ENCODE measurements at places on chromosomes 7 and 10.

DNA sequence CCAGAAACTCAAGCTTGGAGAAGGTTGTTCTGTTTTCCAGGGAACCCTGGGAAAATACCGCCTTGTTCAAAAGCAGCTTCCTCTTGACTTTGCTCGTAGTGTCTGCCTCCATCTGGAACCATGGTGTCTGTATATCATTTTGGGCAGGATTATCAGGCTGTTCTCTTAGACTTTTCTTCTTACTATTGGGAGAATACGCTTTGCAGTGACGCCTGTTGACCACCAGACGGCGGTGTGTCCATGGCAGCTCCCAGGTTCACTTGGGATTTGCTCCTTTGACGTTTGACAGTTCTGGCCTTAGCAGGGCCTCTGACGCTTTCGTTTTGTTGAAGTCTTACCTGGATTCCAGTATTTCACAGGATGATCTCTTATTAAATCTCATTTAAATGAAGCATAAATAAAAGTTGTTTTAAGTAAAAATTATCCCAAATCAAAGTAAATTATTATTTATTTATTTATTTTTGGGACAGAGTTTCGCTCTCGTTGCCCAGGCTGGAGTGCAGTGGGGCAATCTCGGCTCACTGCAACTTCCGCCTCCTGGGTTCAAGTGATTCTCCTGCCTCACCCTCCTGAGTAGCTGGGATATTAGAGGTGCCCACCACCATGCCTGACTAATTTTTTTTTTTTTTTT lies 41.8 kb upstream of the GJD4 start:
- DNase-seq = peak; percentile 53

DNA sequence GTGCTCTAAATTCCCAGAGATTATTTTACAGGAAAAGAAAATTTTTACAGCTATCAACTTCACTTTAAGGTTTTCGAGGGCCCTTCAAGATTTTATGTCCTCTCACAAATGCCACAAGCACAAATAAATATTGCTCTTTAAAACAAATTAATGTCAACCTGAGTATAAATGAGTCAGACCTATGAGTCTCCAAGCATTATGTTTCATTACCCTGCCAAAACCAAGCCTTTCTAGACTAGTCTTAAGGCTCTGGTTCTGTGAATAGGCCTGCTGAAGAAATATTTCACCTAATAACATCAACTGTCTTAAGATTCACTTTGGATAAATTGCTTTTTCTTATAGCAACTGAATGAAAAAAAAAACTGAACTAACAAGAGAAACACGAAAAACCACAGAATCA lies 153.0 kb downstream of the PDE1C start:
- DNase-seq = no peak

- DNase-seq = no peak
Measured at GRCh38 chr7:27097686-27098577, 2.1 kb upstream of the HOXA1 start.

GRCh38 chr7:101465576-101466196 lies 103.0 kb downstream of the COL26A1 start:
- DNase-seq = no peak

DNA sequence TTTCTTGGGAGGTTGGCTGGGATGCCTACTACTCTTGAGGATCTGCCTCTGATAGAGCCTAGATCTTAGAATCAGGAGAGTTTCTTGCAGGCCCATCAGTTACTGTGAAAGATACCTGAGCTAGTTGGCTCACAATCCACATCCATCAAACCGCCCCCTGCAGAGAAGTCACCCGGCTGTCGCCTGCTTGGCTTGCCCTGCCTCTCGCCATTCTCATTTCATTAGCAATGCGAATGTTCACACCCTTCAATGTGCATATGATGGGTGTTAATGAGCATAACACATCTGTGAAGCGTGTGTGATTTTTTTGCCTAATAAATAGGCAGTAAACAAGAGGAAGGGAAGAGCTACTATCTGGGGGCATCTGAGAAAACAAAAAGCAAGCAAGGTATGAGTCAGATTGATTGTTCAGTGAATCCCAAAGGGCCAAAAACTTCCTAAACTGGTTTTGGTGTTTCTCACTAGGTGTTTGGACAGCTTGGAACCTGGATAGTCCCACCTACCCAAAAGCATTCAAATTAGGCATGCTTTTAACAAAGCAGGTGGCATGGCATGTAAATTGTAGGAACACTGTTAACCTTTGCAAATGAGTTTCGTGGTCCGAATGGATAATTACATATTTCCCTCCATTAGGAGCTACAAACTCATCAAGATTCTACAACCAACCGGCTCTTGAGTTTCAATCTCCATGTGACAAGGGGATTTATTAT lies 272.3 kb upstream of the C7orf33 start:
- no peak for DNase-seq

DNA sequence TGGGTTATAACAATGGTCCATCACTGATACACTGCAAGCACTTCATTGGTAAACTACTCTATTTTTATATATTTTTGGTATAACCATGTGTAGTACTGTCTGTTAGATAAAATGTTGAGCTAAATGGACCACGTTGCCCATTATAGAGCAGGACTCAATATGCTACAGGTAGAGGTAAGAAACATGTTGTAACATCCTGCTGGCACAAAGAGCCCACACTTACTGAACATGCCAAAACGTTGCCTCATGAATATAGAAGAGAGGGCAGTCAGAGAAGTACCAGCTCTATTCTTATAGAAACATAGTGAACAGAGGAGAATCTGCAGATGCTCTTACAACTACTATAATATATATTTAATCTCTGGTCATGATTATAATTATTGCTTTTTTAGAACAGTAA lies 18.4 kb upstream of the MET start:
- no peak for DNase-seq

GRCh38 chr10:62475551-62475950 lies 101.4 kb downstream of the ZNF365 start:
- no peak for DNase-seq

- no peak for DNase-seq
Measured at GRCh38 chr7:45590679-45591057, 16.5 kb downstream of the ADCY1 start.

Measured in NCI-H1436 (cell line).